ENCODE measurements at places on chromosomes 4 and X.

GRCh38 chrX:38087594-38087993 is 81.2 kb downstream of the SYTL5 start:
- no peak for DNase-seq

GRCh38 chr4:101279377-101279871 is 67.9 kb downstream of the PPP3CA start:
- no peak for DNase-seq

DNA sequence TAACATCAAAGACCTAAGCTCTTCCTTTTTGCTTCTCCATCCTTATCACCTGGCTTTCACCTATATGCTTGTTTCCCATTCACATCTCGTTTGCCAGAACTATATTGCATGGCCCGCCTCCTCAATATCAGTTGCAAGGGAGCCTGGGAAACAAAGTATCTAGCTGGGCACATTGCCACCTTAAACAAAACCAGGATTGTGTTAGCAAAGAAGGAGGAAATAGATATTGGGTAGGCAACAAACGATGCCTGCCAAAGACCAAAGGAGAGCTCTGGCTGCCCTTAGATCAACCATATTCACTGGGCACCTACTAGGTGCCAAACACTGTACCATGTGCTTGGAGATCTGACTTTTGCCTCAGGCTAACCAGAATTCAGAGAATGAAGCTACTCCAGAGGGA is 107.5 kb downstream of the GRIA3 start:
- DNase-seq, result no peak

DNA sequence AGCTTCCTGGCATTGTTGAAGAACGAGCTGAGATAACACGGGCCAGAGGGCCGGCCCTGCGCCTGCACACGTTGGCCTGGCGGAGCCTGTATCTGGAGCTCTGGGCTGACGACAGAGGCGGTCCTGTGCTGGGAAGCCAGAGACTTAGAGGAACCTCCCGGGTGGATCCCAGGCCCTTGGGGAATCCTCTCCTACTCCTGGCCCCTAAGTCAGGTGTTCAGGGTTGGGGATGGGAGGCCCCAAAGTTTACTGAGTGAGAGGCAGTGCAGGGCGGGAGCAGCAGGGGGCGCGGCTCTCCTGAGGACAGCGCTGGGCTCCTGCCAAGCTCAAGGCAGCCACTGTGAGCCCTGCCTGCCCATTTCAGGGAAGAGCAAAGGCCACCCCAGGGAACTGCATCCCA is 2.5 kb upstream of the HTRA3 start:
- DNase-seq, result no peak

DNA sequence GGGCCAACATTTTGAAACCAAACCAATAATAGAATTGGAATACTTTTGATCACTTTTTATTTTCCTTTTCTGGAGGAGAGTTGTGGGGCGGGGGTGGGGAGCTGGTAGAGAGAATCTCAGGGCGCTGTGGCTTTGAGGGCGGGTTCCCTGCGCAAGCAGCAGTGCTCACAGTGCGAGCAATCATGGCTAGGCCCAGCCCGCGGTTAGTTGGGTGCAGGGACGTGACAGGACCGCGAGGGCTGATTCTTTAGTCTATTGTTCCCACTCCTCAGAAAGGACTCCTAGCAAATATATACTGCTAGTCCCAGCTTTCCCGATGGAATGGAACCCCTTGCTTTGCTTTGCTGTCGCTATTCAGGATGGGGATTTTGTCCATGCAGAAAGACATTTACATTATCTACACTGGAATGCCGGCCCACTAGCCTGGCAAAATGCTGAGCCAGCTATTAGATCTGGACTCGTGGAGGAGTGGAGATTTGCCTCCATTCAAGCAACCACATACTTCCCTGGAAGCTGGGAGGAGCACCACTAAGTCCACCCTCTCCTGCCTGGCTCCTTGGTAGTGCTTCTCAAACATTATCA is 23.9 kb upstream of the APLN start:
- no peak for DNase-seq

DNA sequence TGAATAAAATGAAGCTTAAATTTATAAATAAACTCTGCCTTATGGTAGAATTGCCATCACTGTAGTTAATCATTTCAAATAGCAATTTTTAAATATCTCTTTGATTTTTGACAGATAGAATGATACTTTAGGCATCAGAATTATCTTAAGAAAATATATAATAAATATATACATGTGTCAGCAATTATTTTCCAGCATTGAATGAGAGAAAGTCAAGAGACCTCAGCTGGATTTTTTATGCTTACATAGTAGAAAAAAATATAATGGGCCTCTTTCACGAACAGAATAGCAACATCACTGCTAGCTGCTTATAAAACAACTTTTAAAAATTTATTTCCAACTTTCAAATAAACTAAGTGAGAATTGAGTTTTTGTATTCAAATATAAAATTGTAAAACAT is 424.0 kb upstream of the MAGEB16 start:
- DNase-seq, result no peak

DNA sequence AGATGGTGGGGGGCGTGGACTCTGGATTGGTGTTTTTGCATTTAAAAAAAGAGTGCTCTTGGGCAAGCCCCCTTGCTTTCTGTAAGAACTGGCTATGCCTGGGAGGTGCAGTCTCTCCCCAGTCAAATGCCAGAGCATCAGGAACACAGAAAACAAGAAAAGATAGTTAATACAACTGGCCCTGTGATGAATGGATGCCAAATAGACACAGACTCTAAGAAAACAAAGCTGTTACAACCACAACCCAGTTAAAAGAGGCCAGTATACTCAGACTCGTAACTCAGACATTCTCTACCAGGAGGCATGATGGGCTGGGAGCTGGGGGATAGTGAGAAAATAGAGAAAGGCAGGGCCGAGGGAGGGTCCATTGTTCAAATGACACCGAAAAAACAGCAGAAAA is 32.5 kb upstream of the C1QTNF7 start:
- DNase-seq, result no peak

DNA sequence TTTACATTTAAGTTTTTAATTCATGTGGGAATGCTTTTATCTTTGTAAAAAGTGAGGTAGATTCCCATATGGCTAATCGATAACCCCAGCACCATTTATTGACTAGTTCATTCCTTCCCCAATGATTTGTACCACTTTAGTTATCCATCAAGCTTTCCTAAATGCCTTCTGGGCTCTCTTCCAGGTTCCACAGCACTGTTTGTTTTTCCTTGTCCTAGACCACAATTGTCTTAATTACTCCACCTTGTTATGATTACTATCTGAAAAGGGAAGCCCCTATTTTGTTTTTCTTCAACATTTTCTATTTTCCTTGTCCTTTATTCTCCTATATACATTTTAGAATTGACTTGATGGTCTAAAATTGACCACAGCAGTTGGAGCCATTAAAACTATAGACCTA is 48.5 kb upstream of the GPRIN3 start:
- peak; percentile 77 for DNase-seq

- DNase-seq, result no peak
These were observed 94.4 kb upstream of the GUCY1A1 start for GRCh38 chr4:155572106-155572703.

DNA sequence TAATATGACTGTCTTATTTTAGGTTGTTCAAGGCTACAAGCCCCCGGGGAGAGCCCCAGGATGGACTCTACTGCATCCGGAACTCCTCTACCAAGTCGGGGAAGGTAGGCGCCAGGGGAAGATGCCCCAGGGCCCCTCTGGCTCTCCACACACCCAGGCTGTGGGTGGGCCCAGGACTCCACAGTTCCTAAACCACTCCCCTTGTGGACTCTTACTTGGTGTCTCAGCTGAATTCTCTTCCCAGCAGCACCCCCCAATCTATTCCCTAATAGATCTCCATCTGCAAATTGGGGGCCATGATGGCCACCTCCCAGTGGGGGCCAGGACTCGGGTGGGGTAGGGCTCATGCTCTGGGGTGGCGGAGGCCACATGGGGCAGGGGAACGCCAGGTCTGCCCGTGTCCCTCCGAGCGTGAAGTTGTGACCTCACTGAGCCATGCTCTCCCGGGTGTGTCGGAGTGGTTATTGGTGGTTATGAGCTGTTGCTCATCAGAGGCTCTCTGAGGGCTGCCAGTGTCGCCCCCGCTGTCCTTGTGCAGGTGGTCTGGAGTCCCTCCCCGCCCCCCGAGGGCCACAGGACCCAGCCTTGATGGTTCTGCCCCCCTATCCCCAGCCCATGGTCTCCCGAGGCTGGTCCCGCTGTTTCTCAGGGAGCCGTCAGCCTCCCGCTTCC is 11.2 kb upstream of the ADD1 start:
- no peak for DNase-seq

- no peak for DNase-seq
These were observed 211.0 kb upstream of the EMCN start for GRCh38 chr4:100728861-100729260.

- no peak for DNase-seq
These were observed 21.1 kb downstream of the SLC25A53 start for GRCh38 chrX:104135677-104136076.

GRCh38 chr4:40228497-40229365 is 31.9 kb downstream of the RHOH start:
- no peak for DNase-seq

DNA sequence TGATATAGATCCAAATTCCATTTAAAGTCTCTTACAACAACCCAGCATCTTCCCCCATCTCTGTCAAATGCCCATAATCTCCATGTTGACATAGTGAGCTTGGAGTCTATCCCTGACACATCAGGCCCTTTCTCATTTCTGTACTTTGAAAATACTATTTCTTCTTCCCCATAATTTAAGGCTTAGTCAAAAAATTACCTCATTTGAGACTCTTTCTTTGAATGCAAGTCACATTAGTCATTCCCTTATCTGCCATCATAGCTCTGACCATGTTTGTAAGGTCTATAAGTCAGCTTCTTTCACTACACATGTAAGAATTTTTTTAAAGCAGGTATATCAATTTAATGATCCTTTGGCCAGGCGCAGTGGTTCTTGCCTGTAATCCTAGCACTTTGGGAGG is 99.9 kb downstream of the DDX60 start:
- DNase-seq, result no peak

- DNase-seq, result no peak
These were observed 113.0 kb upstream of the TLR3 start for GRCh38 chr4:185955826-185956543.

DNA sequence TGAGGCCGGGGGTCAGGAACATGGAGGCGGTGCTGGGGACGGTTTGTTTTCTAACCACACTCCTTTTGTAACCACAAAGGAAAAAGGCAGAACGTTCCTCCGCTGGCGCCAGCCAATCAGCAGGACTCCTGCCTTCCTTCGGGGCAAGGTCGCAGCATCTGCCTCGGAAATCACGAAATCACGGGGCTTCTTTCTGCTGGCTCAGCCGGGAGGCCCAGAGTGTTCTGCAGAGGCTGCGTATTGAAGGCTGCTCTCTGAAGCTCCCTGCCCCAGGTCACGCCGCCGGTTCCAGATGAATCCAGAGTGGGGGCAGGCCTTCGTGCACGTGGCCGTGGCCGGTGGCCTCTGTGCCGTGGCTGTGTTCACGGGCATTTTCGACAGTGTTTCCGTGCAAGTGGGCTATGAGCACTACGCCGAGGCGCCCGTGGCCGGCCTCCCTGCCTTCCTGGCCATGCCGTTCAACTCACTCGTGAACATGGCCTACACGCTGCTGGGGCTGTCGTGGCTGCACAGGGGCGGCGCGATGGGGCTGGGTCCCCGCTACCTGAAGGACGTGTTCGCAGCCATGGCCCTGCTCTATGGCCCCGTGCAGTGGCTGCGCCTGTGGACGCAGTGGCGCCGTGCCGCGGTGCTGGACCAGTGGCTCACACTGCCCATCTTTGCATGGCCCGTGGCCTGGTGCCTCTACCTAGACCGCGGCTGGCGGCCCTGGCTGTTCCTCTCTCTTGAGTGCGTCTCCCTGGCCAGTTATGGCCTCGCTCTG is 9.4 kb downstream of the TMEM187 start:
- no peak for DNase-seq

GRCh38 chrX:117038918-117039440 is 576.2 kb upstream of the CT83 start:
- DNase-seq, result no peak

DNA sequence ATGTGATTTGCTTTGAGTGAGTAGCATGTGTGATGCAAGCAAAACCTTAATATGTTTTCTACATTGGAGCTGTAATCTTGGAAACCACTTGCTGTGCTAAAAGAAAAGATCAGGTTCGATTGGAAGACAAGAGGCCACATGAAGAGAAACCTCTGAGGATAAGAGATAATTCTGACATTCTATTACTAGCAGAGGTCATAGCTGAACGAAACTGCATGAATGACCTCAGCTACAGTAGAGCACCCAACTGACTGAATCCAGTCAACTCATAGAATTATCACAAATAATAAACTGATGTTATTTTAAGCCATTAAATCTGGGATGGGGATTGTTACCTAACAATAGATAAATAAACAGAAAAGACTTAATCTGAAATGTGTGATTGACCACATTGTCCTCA is 147.1 kb downstream of the CAMK2D start:
- no peak for DNase-seq

GRCh38 chr4:83171436-83172039 is 57.0 kb upstream of the PLAC8 start:
- DNase-seq, result no peak

DNA sequence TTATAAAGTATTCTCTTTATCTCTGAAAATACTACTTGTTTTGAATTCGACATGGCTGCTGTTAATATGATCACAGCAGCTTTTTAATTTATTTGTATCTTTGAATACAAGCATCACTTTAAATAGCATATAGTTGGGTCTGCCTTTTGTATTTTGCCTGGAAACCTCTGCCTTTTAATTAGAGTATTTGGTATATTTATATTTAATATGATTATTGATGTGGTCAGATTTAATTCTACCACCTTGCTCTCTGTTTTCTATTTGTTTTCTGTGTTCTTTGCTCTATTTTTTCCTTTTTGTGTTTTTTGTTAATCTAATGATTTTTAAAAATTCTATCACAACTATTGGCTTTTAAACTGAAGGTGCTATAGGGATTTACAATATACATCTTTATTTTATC is 21.7 kb downstream of the STK32B start:
- no peak for DNase-seq

GRCh38 chr4:41933997-41934503 is 1.2 kb upstream of the TMEM33 start:
- no peak for DNase-seq

GRCh38 chr4:106194801-106195200 is 121.2 kb downstream of the TBCK start:
- no peak for DNase-seq

- no peak for DNase-seq
These were observed 33.9 kb upstream of the SLC9A7 start for GRCh38 chrX:46792810-46793188.

DNA sequence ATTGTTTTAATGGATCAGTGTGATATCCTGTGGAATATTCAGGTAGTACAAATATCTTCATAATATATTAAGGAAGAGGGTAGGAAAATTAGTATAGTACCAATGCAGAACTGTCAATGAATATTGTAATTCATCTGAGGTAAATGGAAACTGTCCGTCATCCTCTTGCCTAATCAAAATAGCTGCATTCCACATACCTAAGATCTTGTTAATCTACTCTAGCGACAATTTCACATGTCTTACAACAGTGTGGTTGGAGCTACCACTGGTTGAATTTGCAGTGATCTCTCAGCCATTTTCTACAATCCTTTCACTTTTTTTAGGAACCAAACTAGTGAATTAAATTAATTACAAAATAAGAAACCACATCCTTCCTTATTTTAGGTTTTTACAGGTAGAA is 117.5 kb downstream of the PCDH18 start:
- no peak for DNase-seq

- DNase-seq, result no peak
These were observed 413.6 kb downstream of the AFF2 start for GRCh38 chrX:148913971-148914370.
